Activated CD8-positive, alpha-beta memory T cell treated with anti-CD3 and anti-CD28 coated beads for 1 hour (primary cell): ENCODE measurements at places on chromosomes 5 and 9.

- no peak for DNase-seq
Measured at GRCh38 chr5:55634866-55635265, 77.3 kb downstream of the SLC38A9 start.

DNA sequence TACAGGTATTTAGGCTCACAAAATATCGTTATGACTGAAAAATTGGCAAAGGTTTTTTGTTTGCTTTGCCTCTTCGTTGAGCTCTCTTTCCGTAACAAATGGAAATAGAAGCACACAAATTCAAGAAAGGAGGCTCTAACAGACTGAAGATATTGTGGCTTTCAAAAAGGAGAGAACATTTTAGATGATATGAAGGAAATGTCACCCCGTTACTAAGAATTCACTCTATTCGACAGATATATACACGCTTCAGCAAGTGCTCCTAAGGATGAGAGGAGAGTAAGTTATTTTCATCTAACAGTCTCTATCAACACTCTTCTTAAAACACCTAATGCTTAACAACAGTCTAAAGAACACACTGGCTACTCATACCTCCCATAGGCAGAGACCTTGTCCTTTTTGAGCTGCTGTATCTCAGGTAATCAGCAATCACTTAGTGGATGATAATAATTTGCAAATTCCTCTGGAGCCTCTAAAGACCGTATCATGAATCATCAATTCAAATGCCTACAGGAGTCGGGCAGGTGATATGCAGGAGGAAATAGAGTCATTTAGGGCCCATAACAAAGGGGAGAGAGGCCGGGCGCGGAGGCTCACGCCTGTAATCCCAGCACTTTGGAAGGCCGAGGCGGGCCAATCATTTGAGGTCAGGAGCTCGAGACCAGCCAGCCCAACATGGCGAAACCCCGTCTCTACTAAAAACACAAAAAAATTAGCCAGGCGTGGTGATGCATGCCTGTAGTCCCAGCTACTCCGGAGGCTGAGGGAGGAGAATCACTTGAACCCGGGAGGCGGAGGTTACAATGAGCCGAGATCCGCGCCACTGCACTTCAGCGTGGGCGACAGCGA, 1.4 kb upstream of the HSDL2 start:
- no peak for DNase-seq

DNA sequence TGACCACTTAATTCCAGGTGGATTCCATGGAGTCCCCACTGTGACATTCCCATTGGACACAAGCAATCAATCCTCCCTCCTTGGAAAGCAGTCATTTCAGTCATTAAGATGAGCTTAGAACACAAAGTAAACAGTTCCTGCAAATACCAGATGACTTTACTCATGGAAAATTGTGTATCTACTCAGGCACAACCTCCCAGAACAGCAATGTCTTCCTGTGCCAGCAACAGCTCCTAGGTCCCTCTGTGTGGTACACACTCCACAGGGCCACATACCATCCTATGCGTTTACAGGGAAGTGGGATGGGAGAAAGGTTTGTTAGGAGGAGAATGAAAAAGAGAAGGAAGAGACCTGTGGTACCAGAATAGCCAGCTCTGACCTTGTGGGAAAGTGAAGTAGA, 53.7 kb downstream of the MTMR12 start:
- no peak for DNase-seq

DNA sequence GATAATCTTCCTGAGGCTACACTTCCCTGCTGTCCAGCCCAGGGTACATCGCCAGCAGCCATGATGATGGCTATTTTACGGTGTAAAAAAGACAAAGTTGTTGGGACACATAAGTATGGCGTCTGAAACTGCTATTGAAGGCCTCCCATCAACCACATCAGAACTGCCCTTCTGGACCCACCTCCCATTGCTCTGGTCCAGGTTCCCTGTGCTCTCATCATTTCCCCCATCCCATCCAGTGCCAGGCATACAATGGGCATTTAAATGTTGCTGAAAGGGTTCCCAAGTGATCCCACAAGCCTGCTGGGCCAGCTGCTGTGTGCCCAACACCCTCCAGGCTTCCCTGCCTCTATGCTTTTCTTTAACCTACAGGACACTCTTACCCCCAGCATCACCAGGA, 10.6 kb downstream of the IL9 start:
- DNase-seq, result no peak

DNA sequence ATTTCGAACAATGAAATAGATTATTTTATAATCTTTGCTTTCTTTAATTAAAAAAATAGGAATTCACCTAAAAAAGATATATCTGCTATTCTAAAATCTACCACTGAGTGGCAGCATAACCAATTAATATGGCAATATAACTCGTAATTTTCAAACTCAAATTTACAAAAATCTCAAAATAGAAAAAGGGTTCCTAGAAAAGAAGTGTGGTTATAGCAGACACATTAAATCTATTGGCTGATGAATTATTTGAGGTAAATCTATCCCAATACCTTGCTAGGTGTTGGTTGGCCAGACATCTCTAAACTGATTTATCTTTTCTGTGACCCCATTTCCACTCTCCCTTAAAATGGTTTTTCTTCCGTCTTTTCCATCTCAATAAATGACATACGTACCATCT, 30.2 kb upstream of the NRG2 start:
- no peak for DNase-seq

DNA sequence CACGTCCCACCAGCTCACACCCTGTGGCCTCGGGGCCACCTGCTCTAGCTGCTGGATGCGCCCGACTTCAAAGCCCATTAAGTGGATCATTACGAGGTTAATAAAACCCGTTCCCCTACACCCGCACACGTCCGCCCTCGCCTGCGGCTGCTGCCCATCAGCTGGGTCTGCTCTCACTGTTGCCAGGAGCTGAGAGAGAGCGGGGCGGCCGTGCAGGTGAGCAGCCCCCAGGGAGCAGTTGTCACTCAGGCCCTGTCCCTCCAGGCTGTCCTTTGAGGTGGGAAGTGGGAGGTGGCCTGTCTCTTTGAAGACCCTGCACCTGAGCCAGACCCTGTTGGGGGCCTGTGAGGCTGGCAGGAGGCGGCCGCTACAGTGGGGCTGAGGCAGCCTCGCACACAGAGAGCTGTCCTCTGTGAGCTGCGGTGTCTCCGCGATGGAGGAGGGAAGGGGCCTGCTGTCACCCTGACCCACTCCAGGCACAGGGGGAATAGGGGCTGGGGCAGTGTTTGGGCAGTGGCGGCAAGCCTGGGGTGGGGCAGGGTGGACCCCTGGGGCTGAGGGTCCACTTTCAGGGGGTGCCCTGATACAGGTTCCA, 12.8 kb upstream of the UNC5A start:
- DNase-seq, result no peak

DNA sequence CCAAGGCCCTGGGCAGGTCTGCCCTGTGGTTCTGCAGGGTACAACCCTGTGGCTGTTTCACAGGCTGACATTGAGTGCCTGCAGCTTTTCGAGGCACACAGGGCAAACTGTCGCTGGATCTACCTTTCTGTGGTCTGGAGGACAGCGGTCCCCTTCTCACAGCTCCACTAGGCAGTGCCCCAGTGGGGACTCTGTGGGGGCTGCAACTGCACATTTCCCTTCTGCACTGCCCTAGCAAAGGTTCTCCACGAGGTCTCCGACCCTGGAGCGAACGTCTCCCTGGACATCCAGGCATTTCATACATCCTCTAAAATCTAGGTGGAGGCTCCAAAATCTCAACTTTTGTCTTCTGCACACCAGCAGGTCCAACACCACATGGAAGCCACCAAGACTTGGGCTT, 1645.2 kb upstream of the CDH6 start:
- DNase-seq, result no peak

DNA sequence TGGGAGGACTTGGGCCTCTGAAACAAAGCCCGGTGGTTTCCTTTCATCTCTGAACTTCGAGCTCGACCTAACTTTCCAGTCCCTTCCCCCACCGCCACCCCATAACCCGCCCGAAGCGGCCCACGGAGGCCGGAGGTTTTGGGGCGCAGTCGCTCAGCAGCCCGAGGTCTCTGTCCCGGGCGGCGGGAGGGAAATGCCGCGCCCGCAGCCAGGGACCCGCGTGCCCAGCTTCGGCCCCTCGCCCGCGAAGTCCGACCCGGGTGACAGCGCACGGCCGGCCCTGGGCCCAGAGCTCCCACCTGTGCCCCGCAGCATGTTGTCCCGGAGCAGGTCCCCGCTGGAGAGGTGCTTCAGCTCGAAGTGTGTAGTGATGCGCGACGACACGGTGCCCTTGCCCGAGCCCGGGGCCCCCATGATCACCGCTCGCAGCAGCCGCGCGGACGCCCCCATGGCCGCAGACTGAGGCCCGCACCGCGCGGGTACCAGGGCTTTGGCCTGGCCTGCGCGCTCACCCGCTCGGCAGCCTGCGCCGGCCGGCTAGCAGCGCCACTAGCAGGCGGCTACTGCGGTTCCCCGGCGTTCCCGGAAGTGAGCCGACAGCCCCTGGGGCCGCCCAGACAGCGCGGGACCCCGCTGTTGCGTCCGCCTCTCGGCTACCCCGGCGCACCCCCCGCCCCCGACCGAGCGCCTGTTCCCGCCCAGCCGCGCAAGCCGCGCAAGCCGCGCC, at the start of gene AK3:
Gene AK3, minus strand, starts transcription at position 565 of the 727 bp plus-strand sequence. Its CDS starts 115 bp downstream, at position 450.
- DNase-seq, result peak; percentile 78

GRCh38 chr5:34041247-34041972, 1.6 kb downstream of the C1QTNF3 start:
- DNase-seq, result no peak

- no peak for DNase-seq
Measured at GRCh38 chr9:116417464-116417863, 263.9 kb downstream of the PAPPA start.

DNA sequence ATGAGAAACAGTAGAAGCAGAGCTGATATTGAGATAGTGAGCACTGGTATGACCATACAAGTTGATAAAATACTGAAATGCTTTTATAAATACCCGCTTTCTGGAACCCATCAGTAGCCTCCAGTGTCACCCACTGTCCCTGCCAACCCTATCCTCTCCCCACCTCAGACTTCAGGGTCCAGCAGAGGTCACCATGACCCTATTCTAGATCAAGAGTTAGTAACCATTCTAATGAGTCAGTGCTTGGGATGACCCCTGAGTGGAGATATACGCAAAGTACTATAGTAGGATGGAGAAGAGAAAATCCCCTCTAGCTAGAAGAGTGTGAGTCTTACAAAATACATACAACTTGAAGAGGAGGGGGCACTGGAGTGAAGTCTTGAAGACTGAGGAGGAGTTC, 297.9 kb upstream of the BRINP1 start:
- DNase-seq, result no peak

GRCh38 chr5:118257066-118257465, 731.3 kb downstream of the DTWD2 start:
- DNase-seq, result no peak

- DNase-seq, result no peak
Measured at GRCh38 chr5:6201631-6202030, 176.7 kb downstream of the MED10 start.

GRCh38 chr5:25006734-25007133, 362.0 kb upstream of the CDH10 start:
- no peak for DNase-seq

GRCh38 chr9:101201630-101202029, 173.1 kb downstream of the PLPPR1 start:
- DNase-seq, result no peak

GRCh38 chr9:136745389-136746154, 2.8 kb downstream of the LCN6 start:
- DNase-seq, result no peak

DNA sequence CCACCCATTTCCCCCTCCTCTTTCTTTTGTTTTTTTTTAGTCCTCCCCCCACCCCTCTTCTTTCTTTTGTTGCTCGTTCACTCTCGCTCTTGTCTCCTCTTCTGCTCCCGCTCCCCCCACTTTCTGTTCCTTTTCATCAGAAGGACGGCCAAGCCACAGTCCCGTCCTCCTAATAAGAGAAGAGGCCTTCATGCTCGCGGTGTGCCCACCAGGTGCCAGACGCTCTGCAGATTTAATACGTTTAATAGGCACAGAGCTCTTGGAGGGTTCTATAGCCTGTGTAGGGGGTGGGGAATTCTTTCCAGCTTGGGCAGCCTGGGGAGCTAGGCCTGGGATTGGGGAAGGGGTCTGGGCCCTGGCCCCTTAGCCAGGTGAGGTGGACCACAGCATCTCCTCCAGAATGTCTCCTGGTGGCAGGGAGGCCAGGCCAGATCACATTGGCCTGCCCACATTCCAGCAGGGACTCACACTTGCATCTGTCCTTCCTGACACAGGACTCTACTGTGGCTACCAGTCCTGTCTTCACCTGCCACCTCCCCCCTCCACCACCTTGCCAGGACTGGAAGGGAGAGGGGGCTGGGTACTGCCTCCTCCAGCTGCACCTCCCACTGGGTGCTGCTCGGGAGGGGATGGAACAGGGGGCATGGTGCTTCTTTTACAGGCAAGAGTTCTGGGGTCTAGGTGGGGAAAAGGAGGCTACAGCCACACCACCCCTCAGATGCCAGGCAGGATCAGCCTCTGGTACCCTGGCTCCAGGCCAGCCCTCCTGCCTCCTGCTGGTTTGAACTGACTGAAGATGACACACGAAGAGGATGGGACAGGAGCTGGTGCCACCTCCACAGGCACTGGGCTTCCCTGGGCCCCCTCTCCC, 6.1 kb upstream of the BARX1 start:
- no peak for DNase-seq

DNA sequence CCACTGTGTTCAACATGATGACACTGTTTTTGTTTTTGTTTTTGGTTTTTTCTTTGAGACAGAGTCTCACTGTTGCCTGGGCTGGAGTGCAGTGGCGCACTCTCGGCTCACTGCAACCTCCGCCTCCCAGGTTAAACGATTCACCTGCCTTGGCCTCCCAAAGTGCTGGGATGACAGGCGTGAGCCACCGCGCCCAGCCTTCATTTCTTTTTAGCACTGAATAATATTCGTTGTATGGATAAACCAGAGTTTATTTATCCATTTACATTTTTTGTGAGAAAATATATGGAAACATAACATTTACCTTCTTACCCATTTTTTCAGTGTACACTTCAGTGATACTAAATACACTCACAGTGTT, 4.2 kb downstream of the CARD19 start:
- DNase-seq, result no peak
